Smooth muscle cell of the pulmonary artery (primary cell): ENCODE measurements at places on chromosomes 4 and X. TPM values are rescaled to one million over a fixed set of nuclear protein-coding genes. Genes with fewer than 3 reads are reported as not detected.

TMEM271 gene
- not detected in 2 replicates for total RNA-seq

BEND4 gene
- not detected in 2 replicates for total RNA-seq

PLXNB3 gene
- total RNA-seq = 15.2 and 19.4 TPM in 2 replicates

ETDB gene
- total RNA-seq = not detected in 2 replicates

RNF175 gene
- total RNA-seq = not detected in 2 replicates

FAM47E gene
- 0.59 and 1.2 TPM in 2 replicates for total RNA-seq

SNCA gene
- total RNA-seq = 0.85 and 33.8 TPM in 2 replicates

GABRE gene
- 23.5 and 33.6 TPM in 2 replicates for total RNA-seq

SPANXN5 gene
- not detected in 2 replicates for total RNA-seq

IBSP gene
- 1.9 and 2.2 TPM in 2 replicates for total RNA-seq

IL2RG gene
- total RNA-seq = not detected in 2 replicates

ABCE1 gene
- total RNA-seq = 130 and 158 TPM in 2 replicates

UGT8 gene
- 0.10 TPM in 1 of 2 replicates, not detected in the other for total RNA-seq

TCEAL6 gene
- not detected in 2 replicates for total RNA-seq

SUV39H1 gene
- 2.3 and 2.9 TPM in 2 replicates for total RNA-seq

KDR gene
- 7.1 and 13.3 TPM in 2 replicates for total RNA-seq

TBC1D8B gene
- total RNA-seq = 24.2 and 32.2 TPM in 2 replicates

CABS1 gene
- not detected in 2 replicates for total RNA-seq

AKAP4 gene
- not detected in 2 replicates for total RNA-seq

ITM2A gene
- 0.72 TPM in 1 of 2 replicates, not detected in the other for total RNA-seq

GPC4 gene
- 0.89 and 3.5 TPM in 2 replicates for total RNA-seq

CT45A2 gene
- total RNA-seq = not detected in 2 replicates

EVC2 gene
- total RNA-seq = 7.8 and 9.6 TPM in 2 replicates

GPRIN3 gene
- total RNA-seq = 0.03 and 0.65 TPM in 2 replicates

TMEM128 gene
- total RNA-seq = 20.4 and 24.3 TPM in 2 replicates

BEX1 gene
- total RNA-seq = 8.7 and 12.6 TPM in 2 replicates

ABCG2 gene
- total RNA-seq = 1.2 and 7.2 TPM in 2 replicates

PASD1 gene
- not detected in 2 replicates for total RNA-seq

F11 gene
- total RNA-seq = not detected in 2 replicates
